Colonic mucosa (tissue), 4 donors: ENCODE measurements at places on chromosomes 7 and 10.

DNA sequence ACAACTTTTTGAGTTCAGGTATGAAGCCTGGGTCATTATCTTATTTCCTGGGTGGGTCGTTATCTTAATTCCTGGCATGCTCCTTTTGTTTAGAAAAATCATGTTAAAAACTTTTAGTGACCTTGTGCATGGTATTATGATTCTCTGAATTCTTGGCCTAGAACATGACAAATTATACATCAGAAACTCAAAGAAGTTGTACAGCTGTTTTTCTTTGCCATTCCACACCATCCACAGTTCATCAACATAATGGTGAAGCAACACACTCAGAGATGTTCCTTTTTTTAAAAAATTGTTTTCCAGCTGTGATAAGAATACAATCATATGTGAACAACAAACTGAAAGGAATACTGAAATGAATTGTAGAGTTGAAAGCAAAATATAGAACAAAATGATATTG lies 149.2 kb upstream of the SEMA3D start:
- no peak for DNase-seq

- DNase-seq, result no peak
Observed at GRCh38 chr10:69956741-69957230, 95.9 kb upstream of the MACROH2A2 start.

GRCh38 chr10:124738441-124738840 lies 5.7 kb downstream of the FAM53B start:
- peak; percentile 22 for DNase-seq

GRCh38 chr10:67302701-67303100 lies 376.9 kb downstream of the LRRTM3 start:
- no peak for DNase-seq

DNA sequence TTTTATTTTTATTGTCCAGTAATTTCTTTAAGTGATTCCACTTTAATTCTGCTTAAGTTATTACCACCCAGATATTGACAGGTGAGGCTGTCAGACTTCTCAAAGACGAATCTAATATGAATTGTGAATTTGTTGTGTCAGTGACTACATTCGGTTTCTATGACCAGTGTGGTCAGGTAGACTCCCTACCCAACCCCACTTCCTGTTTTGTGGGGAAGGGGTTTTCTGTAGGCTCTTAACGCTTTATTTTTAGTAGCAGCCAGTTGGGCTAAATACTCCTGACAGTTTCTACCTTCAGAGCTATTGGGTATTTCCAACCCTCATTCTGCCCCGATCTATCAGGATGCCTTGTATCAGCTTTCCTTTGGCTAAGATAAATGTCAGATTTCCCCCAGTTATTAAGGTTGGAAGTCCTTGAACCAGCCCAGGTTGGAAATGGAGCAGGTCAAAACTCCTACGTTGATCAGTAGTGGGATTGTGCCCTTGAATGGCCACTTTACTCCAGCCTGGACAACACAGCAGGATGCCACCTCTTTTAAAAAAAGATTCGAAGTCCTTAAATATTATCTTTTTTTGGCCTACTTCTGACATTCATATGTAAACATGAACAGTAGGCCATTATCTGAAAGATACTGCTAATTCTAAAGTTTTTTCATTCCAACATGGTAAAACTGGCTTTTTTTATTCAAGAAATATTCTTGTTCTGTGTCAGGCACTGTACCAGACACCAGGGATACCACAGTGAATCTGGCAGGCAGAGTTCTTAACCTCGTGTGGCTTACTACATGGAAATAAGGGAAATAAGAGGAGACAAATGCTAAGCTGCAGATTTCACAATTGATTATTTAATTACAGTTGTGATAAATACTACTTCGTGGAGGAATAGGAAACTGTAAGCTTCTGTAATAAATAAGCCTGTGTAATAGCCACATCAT lies 133.3 kb upstream of the SAMD8 start:
- DNase-seq, result no peak

DNA sequence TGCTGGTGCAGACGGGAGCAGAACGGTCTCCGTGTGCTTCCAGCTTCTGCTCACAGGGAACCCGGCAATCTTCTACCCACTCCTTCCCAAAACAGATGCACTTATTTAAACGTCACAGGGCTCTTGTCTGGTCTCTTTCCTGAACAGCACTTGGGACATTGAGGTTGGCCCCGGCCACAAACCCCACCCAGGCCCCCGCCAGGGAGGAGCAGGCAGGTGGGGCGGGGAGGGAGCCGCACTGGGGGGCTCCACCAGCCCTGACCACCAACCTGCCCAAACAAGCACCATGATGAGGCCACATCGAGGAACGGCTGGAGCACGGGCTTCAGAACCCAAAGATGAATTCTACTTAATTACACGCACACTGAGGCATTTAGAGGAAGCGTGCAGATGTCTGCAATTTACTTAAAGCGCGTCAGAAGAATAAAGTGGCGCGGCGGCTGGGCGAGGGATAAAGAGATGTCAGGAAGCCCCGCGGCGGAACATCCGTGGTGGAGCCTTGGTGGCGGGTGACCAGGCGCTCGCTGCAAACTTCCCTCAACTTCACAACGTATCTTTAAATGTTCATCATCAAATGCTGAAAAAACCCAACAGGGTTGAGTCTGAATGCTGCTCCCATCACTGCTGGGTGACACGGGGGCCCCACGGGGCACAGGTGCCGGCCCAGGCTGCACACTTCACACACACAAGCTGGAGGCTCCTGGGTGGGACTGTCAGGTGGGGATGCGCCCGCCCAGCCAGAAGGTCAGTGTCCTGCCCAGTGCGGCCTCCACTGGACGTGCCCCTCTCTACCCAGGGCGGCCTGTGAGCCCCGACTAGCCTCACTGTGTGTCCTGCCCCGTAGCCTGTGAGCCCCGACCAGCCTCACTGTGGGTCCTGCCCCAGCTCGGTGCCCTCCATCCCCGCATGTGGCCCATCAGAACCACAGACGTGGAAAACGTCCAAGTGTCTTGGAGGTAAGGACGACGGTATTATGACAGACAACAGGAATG lies 279.2 kb downstream of the MAD1L1 start:
- no peak for DNase-seq

- DNase-seq, result no peak
Observed at GRCh38 chr7:101947899-101948298, 130.5 kb downstream of the CUX1 start.

- no peak for DNase-seq
Observed at GRCh38 chr10:121112579-121113384, 261.6 kb downstream of the WDR11 start.

GRCh38 chr7:20188567-20188966 lies 28.6 kb downstream of the MACC1 start:
- DNase-seq, result no peak

- no peak for DNase-seq
Observed at GRCh38 chr10:96632974-96633710, 46.3 kb upstream of the TM9SF3 start.

GRCh38 chr10:92714152-92714845 lies 24.5 kb downstream of the HHEX start:
- no peak for DNase-seq

GRCh38 chr7:140017543-140017942 lies 45.2 kb downstream of the PARP12 start:
- no peak for DNase-seq

DNA sequence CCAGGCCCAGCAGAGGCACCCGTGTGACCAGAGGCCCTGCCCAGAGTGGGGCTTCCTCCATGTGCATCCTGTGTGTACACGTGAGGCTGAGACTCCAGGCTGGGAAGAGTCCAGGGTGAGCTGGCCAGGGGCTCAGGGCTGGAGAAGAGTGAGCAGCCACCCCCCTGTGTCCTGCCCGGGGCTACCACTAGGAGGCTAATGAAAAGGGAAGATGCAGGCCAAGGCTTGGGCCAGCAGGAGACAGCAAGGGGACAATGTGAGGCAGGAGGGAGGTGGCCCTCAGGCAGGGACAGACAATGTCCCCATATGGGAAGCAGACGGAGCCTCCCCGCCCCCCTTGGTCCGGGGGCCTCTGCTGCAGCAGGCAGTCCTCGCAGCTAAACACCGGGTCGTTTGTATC lies 102.0 kb downstream of the HIF1AN start:
- DNase-seq, result no peak

DNA sequence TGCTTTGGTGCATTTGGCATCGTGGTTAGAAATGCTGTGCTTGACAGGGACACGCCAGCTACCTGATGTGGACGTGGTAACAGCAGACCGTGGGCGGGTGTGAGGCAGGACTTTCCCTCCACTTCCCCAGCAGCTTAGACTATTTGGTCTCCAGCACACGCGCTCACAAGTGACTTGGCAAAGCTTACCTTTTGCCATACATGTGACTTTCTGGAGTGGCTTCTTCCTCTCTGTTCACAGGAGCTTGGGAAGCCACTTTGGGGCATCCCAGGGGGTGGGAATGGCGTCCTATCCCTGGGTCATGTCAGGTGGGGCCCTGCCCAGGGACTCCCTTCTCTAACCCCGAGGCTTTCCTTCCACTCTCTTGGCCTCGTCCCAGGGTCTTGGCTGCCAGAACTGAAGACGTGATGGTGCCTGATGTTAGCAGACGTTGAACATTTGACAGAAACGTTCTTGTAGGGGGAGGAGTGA lies 228.7 kb upstream of the KLF6 start:
- DNase-seq, result peak; percentile 16

DNA sequence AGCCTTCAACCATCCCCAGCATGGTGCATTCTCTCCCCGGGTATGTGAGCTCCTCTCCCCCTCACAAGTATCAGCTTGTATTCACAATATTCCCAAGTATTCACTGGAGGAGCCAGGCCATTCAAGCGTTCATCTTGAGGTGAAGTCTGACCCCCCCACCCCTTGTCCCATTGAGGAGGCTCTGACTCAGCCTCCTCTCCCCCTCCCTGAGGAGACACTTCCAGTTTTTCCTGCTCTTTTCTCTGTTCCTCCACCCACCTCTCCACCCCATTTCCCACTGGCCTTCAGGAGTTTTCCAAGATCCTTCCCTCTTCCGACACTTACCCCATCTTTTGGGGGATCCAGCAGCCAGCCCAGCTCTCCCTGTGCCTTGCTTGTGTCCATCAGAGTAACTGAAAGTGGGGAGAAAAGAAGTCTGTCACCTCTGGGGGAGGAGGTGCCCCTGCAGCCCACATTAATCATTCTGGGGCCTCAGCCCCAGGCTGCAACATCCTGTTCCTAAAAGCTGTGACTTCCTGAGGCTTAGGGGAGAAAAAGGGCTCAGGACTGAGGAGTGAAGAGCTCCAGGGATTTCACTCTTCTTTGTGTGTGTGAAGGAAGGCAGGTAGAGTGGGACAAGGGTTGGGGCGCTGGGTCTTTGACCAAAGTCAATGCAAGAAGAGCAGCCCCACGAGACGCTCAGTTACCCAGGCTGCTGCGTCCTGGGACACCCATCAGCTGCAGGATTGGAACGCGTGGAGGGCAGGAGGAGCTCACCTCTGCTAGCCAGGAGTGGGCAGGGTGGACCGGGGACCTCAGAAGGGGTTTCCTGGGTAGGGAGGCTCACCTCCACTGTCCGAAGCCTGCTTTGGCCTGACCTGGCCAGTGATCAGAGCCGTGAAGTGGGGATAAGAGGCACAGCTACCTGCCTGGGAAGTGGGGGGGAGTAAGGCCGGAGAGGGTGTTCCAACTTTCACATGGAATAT lies 1.1 kb downstream of the EPHA1 start:
- DNase-seq, result no peak

- no peak for DNase-seq
Observed at GRCh38 chr10:50362547-50363125, 111.3 kb upstream of the ASAH2 start.

DNA sequence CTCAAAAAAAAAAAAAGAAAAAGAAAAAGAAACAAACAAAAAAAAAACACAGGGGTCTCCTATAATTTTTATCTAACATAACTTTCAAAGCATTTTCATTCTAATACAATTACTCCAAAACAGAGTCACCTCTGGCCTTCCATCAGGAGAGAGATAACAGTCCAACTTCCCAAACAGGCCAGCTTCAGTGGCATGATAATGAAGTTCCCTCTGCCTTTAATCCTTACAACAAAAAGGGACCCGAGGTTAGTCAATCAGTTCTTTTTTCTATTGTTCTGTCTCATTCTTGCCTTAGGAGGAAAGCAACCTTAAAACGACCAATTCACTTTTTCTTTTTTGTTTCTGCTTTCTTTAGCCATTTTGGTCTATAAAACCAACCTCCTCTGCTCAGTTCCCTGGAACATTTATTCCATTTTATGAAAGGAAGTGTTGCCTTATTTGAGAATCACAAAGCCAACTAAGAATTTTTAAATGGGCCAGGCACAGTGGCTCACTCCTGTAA lies 16.5 kb upstream of the FXYD4 start:
- no peak for DNase-seq
